ENCODE measurements at places on chromosomes 1 and 21.

DNA sequence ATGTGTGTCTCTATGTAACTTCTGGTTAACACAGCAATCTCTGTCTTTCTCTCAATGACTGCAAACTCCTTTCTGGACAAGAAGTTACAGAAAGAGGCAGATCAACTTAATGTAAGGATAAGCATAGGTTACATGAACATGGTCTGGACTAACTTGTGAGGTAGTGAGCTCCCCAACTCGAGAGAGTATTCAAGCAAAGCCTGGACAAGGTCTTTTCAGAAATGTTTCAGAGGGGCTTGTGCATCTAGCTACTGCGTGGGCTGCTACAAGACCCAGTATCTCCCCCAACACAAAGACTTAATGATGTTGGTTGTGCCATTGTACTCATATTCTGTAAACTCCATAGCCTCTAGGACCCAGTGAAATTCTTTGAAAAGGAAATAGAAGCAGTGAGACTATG, 23.5 kb upstream of the CLSTN1 start:
- DNase-seq = no peak

- no peak for DNase-seq
These were observed 1.2 kb upstream of the DHCR24 start for GRCh38 chr1:54888080-54888733.

DNA sequence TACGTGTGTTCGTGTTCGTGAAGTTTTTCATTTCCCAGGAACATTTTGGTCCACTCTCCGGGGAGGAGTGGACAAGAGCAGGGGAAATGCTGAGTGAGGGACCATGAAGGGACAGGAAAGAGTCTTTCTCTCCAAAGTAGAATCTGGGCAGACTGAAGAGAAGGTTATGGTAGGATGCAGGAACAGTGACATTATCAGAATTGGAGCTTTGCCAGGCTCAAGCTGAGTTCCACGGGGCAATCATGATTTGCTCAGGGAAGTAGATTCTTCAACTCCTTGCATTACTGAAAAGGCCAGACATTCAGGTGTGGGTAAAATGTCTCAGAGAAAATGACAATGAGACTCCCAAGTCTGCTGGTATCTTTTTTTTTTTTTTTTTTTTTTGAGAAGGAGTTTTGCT, 16.6 kb downstream of the ATP1A4 start:
- no peak for DNase-seq

GRCh38 chr1:162327144-162327787, 49.4 kb downstream of the SPATA46 start:
- DNase-seq = no peak

GRCh38 chr1:201054091-201054543, 30.6 kb upstream of the KIF21B start:
- DNase-seq = no peak

GRCh38 chr1:48645883-48646282, 130.8 kb downstream of the BEND5 start:
- DNase-seq = no peak

GRCh38 chr1:175188936-175189335, 3.6 kb downstream of the KIAA0040 start:
- peak; percentile 71 for DNase-seq

DNA sequence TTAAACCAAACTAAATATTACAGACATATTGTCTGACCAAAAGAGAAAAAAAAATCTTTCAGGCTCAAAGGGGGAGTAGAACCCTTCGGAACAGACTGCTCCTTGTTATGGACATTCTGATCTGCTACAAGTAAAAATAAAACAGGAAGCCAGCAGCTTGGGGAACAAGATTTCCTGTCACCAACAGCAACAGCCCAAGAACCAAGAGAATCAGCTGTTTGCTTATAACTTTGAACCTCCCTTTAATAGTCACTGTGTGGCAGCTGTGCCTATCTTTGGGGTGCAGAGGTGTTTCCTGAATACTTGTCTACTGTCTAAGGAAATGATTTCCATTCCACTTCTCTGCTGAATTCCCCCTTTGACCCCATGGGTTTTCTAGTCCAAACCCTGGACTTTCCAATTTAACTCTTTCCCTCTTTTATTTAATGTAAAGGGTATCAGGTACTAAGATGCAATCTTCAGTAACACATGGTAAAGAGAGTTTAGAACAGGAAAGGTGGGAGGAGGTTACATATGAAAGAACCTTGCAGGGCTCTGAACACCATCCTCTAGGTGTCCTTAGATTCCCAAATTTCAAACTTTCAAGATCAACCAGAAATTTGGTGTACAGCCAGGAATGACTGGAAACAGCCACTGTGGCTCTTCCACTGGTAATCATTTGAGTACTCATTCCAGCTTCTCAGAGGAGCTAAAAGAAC, 38.6 kb downstream of the GPR3 start:
- DNase-seq = no peak

- no peak for DNase-seq
These were observed 31.7 kb upstream of the HEATR1 start for GRCh38 chr1:236636017-236636416.
